ENCODE measurements at places on chromosomes 16 and 17. TPM values are rescaled to one million over a fixed set of nuclear protein-coding genes. Genes with fewer than 3 reads are reported as not detected.
A peak's percentile ranks its signal among the peaks of the same experiment; 100 is the strongest.

GRCh38 chr16:5951486-5951885 lies 853.9 kb upstream of the EEF2KMT start:
- no peak for DNase-seq

GRCh38 chr17:33109336-33110072 lies 117.9 kb downstream of the SPACA3 start:
- DNase-seq = no peak

DNA sequence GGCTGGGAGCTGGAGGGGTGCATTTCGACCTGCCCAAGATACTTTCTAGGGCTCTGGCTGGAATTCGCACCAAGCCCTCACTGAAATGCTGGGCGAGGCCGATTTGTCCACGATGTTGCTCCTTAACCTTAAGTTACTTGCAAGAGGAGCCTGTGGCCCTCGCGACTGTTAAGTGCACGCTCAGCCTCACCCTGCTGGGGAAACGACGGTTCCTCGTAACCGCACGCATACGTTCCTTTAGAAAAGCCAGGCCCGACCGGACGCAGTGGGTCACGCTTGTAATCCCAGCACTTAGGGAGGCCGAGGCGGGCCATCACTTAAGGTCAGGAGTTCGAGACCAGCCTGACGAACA lies 607 bp upstream of the NCOR1 start:
- DNase-seq = no peak

DNA sequence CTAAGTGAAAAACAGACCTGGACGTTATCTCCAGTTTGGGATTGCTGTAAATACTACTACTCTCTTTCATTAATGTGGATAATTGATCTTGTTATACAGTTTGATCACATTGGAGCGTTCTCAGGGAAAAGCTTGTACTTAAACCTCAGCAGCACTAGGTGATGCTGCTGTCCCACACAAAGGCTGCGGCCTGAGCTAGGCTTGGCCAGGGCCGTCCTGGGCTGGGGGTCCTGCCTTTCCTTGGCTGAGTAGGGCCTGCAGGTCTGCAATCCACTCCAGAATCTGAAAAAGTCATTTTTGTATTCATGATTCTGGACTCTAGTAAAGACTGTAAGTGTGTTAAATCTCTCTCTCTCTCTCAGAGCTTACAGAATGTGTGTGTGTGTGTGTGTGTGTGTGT lies 23.7 kb upstream of the PMFBP1 start:
- no peak for DNase-seq

DNA sequence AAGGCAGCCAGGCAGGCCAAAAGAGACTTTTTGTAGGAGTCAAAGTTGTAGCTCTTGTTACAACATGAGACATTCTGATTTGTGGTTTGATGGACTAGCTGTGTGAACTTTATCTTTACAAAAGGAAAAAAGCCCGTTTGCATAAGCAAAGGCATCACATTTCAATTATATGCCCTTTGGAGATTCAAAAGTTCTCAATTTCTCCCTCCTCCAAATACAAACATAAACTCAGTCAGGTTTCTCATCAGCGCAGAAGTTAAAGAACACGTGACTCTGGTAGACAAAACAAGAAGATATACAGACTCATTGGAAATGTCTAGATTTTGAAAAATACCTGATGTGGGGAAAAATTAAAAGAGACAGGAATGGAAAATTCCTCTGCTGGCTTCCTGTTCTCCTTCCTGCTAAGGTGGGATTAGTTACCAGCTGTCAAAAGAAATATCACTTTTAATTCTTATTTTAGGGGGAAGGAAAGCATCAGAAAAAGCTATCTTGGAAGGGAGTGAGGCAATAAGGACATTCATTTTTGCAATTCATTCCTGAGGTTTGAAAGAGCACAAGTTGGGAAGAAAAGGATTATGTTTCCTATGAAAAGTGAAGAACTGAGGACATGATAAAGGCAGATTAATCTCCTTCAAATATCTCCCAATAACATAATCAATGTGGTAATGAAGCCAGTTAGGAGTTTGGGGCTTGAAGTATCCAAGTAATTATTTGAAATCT lies 4.6 kb upstream of the KCNJ16 start:
- DNase-seq = no peak

DNA sequence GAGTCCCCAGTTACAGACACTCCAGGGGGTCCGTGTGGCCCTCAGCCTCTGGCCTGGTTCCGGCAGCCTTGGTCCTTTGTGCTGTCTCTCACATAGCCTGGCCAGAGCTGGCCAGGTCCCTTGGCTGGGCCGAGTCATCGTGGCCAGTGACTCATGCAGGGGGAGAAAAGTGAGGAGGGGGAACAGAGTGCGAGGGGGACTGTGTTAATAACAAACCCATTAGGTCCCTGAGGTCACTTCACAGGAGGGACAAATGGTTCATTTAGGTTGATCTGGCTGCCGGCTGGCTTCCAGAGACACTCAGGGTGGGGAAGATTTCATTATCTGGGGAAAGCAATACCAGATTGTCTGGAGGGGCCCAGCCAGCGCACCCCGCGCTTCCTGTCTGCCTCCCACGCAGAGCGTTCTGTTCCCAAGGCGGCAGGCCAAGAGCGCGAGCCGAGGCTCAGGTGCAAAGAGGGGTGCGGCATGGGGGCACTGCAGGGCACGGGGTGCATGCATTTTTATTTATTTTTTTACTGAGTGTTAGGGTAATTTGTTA lies 223.1 kb downstream of the SEC14L1 start:
- DNase-seq = no peak

GRCh38 chr17:72691586-72691985 lies 400.9 kb downstream of the SLC39A11 start:
- no peak for DNase-seq

GRCh38 chr17:28173801-28174200 lies 131.3 kb downstream of the NLK start:
- DNase-seq = no peak

DNA sequence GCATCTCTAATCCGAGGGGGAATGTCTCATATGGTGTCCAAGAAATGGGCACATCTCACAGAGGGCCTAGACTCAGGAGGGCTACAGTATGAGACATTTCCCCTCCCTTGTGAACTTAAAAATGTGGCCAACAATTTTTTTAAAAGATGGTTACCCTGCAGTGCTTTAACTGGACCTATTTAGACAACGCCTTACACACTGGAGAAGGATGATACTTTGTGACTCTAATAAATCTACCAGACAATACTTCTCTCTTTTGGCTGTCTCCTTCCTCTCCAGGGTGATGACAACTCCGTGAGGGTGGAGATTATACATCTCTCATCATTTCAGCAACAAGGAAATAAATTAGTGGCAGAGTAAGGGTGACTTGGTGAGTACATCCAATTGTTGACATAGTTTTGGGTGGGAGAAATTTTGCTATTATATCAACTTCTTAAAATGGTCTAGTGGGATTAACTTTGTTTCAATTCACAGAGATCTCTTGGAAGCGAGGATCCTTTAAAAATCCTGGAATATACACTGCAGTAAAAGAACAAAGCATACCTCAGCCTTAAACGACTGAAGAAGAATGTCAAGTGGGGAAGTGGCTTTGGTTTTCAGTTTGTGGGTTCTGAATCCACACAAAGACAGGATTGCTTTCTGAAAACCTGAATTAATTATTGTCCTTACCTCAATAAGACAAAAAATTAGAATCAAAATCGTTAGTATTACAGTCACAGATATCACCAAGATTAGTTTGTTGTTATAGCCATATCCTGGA lies 89.8 kb downstream of the KPNA2 start:
- no peak for DNase-seq

GRCh38 chr17:78707016-78707415 lies 75.1 kb downstream of the CYTH1 start:
- DNase-seq = no peak

DNA sequence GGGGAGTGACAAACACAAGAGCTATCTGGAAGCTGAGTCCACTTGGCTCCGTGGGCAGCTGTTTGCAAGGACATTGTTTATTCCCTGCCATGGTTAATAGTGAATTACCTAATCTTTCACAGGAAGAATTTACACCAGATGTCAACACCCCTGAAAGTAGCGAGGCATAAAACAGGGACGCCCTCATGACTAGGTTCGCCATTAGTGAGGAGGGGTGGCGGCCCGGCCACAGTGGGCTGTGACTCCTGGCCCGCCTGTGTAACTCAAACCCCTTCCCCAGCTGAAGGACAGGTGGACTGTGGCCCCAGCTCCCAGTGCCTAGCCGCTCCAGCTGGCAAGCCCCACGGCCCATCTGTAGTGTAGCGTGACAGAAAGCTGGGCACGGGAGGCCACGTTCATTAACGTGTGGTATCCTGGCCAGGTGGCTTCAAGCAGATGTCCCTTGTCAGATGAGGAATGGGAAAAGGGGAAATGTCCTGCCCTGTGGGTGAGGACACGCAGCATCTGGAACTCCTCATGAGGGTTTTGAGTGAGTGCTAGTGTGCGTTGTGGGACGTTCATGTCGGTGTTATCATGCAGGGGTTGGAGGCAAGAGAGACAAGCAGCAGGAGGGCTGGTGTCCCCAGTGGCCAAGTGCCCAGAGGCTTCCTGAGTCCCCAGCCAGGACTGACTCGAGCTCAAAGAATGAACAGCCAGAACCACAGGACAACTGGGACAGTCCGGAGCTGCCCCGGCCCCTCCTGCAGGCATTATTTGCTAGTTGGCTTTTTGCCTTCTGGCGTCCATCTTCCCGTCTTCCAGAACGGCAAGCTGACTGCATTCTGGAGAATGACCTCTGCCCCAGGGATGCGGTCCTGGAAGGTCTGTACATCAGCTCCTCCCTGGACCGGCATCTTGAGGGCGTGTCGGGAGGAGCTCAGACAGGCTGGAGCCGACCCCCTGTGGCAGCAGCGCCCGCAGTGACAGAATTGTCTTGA lies 19.2 kb downstream of the KDM8 start:
- DNase-seq = peak; percentile 40

DNA sequence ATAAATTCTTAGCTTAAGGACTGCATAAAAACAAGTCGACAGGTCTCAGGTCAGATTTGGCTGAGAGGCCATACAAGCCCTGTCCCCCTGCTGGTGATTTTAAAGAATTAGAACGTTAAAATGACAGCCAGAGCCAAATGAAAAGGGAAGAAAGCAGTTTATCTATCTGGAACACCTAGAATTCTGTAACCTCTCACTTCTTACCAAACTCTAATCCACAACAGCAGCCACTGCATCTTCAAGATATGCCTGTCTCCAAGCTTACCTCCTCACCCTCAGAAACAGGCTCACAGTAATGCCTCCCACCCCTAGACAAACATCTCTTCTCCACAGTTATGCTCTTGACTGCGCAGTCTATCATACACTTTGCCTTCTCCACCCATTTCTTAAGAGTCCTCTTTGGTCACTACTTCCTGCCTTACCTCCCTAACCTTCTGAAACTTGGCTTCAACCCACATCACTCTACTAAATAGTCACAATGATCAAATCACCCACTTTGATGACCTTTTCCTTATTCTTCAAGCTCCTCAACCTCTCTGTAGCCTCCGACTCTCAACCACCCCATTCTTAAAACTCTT lies 14.2 kb downstream of the ANKFY1 start:
- no peak for DNase-seq

GRCh38 chr17:75913537-75914210 lies 9.0 kb upstream of the MRPL38 start:
- no peak for DNase-seq

GRCh38 chr16:69478685-69479084 lies 54.3 kb downstream of the CYB5B start:
- DNase-seq = no peak

- DNase-seq = peak; percentile 69
These were observed 20.2 kb downstream of the NGFR start for GRCh38 chr17:49515196-49515770.

DNA sequence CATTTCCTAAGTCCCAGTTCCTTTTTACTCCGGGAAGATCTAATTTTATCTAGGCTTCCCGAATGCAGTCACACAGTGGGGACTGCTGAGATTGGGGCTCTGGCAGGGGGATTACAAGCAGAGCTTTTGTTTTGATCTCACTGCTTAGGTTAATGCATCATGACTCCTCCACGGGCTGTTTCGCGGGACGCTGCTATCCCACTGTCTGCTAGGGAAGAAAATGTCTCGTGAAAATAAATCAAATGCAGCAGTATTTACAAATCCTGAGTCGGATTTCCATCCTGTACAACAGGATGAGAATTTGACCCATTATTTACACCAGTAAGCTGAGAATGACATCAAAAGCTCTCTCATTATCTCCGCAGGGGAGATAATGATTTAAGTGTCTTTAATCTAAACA lies 83.8 kb downstream of the CDH11 start:
- no peak for DNase-seq

DNA sequence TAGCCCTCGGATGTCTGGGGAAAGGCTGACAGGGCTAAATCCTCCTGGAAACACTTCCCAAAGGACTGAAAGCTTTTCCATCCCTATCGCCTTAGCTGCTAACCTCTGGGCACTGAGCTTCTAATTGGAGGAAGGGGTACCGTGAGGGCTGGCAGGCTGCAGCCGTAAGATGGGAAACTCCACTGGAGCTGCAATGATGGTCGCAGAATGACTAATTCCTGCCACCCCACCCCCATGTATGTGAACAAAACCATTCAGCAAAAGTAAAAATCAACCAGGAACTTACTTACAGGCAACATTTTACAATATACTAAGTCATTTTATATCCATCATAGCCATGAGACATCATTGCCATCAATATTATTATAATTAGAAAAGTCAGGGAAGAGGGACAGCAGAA lies 133.3 kb downstream of the ABCC12 start:
- DNase-seq = no peak

- no peak for DNase-seq
These were observed 76.9 kb downstream of the RAI1 start for GRCh38 chr17:17757956-17758845.

DNA sequence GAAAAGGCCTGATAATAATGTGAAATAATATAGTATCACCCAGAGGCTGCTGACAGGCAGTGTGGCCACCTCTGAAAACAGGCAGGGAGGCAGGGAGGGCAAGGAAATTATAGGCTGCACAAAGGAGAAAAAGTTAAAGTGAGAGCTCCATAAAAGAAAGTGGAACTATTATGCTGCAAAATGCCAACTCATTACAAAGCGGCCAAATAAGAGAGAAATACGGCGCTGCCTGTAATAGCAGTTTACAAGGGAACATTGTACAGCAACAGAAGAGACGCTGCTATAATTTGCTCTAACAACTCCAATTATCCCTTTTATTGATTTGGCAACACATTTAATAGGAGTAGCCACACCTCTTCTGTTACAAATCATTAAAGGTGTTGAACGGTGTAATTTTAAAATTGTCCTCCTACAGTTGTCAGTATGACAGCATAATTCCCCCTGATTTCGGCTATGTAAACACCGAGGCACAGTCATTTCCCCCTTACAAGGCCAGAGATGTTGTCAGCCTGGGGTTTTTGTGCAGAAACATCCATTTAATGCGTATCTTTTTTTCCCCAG lies 120.3 kb downstream of the MRM1 start:
- DNase-seq = no peak

- peak; percentile 63 for DNase-seq
These were observed 14.0 kb downstream of the COPZ2 start for GRCh38 chr17:48023400-48024148.

- peak; percentile 1 for DNase-seq
These were observed 97.9 kb upstream of the ZNF750 start for GRCh38 chr17:82937411-82938371.

The TP53TG3B gene
- not detected for total RNA-seq

The PGP gene
- total RNA-seq = 21.2 TPM

The GAST gene
- total RNA-seq = not detected

The RRAD gene
- 520 TPM for total RNA-seq

Measured in gastrocnemius medialis (tissue), 4 donors.